Right hindlimb (tissue), 1 donor: ENCODE measurements at places on chromosomes 6 and 20.

DNA sequence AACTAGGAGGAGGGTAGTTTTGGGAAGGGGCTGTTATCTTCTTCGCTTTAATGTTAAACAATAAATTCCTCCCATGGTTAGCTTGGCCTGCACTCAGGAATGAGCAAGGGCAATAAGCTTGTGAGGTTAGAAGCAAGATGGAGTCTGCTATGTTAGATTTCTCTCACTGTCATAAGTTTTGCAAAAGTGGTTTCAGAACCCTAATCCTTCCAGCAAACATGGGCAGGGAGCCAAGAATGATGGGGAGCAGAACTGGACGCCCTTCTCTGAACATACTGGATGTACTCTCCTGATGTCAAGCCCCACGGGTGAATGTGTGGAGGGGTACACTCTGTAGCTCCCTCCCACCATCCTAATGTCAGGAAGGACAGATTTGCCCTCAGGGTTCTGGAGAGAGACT lies 22.3 kb downstream of the C6orf163 start:
- DNase-seq = no peak

GRCh38 chr20:59987135-59987534 lies 28.9 kb downstream of the CDH26 start:
- DNase-seq = no peak

GRCh38 chr20:34797012-34797995 lies 28.1 kb downstream of the NCOA6 start:
- no peak for DNase-seq

GRCh38 chr6:131955192-131955591 lies 4.0 kb upstream of the CCN2 start:
- DNase-seq = no peak

DNA sequence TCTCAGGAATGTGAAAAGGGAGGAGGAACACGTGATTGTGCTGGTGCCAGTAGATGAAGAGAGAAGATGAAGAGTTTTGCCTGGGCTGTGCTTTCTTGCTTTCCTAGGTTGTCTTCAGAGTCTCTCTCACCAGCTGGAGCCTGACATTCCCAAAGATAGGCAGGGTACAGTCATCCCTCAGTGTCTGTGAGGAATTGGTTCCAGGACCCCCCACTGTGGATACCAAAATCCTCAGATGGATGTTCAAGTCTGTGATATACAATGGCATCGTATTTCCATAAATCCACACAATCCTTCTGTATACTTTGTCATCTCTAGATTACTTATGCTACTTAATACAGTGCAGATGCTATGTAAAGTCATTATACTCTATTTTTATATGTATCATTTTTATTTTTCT lies 113.5 kb downstream of the SAMD5 start:
- DNase-seq = no peak

DNA sequence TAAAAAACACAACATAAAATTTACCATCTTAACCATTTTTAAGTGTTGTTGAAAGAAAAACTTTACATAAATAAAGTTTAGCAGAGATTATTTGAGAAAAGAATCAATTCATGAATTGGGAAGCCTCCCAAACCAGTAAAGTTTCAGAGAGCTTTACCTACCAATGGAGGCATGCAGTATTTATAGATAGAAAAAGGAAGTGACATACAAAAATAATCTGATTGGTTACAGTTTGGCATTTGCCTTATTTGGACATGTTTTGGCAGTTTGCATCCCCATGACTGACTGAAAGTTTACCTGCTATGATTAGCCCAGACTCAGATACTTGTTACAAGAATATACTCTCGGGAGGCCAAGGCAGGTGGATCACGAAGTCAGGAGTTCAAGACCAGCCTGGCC lies 3.7 kb upstream of the CMTR1 start:
- no peak for DNase-seq

- DNase-seq = no peak
Observed at GRCh38 chr20:2135013-2135412, 33.4 kb downstream of the STK35 start.

DNA sequence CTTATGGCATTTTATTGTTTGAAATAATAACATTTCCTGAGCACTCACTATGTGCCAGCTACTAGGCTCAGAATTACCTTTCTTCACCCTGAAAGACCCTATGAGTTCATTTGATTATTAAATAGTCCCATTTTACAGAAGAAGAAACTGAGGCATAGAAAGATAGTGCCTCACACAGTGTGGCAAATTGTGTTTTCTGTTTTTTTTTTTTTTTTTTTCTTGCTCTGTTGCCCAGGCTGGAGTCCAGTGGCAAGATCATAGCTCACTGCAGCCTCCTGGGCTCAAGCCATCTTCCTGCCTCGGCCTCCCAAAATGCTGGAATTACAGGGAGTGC lies 59.7 kb upstream of the PTPN1 start:
- DNase-seq = no peak

DNA sequence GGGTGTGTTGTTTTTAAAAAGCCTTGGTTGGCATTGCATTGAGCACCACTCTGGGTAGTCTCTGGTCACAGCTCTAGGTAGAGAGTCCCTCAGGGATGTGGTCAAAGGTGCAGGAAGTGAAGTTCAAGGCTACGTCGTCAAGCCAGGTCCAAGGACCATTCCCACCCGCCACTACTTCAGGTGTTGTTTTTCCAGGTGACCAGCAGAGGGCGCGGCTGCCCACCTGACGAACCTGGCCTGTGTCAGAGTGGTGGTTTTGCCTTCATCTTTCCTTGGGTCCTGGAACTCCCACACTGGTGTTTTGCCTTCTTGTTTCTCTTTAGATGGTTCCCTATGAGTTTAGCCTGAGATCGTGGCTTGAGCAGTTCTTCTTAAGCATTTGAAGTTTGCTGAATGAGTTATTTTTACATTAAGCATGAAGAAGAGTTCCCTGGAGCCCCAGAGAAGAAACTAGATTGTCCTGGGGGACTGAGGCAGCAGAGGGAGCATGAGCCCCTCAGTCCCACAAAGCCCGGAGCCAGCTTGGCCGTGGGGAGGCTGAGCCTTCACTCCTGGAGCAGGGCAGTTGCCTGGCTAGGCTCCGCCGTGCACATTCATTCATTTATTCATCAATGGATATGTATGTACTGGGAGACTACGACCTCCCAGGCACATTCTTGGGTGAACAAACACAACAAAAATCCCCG lies 5.6 kb upstream of the PHACTR3 start:
- DNase-seq = peak; percentile 53
